ENCODE measurements at places on chromosomes 1 and 21.

DNA sequence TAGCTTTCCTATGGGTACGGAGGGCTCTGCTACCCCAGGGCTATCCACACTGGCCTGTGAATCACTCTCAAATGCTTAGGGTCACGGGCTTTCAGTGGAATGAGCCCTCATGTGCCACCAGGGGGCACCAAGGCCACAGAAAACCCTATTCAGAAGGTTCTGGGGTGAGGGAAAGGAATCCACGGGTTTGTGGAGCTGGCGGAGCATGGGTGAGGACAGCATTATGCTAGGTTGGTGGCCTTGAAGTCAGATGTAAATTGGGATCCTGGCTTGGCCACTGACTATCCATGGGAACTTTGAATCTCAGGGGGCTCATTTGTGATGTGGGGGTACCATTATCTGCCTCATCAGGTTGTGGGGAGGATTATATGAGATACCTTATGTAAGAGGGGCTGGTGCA is 5.1 kb upstream of the LAMTOR5 start:
- DNase-seq: no peak

GRCh38 chr21:34936883-34937563 is 112.1 kb downstream of the RUNX1 start:
- DNase-seq: no peak

DNA sequence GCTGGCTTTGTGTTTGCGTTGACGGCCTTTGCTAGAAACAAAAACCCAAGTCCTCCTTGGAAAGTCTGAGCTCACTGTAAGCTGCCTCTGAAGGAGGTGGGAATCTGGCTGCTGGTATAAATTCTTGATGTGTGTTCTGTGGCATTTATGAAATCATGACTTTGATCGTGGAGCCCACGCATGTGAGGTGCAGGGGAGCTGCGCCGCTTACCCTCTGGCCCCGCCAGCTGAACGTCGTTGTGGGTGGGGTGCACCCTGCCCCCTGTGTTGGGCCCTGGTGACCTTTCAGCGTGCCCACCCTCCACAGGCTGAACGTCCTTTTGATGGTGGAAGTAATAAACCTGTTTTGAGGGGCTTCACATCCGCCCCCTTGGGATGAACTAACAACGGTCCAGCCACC is 21.2 kb upstream of the DIP2A start:
- no peak for DNase-seq

GRCh38 chr1:144551107-144551542 is 41.6 kb upstream of the PPIAL4F start:
- peak; percentile 44 for DNase-seq

GRCh38 chr21:35234725-35235124 is 185.6 kb upstream of the RUNX1 start:
- DNase-seq: no peak

DNA sequence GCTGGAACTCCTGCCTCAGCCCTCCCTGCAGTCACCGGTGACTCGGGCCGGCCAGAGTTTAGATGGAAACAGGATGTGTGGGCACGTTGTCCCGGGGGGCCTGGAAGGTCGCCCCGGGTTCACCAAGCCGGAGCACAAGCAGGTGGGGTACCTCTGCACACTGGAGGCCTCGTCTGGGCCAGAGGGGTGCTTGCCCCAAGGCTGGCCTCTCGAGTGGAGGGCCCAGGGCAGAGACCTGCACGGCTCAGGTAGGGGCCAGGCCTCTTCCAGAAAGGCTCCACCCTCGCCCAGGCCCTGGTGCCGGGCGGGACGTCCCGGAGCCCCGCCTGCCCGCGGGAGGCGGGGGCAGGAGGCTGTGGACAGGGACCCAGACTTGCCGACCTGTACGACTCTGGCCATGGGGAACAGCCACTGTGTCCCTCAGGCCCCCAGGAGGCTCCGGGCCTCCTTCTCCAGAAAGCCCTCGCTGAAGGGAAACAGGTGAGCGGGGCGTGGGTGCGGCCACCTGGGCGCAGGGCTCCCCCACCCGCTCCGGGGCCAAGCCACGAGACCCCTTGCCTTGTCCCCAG is at the start of gene PLEKHN1:
Gene PLEKHN1 (plus strand): TSS at position 348 of the 569 bp plus-strand sequence. CDS start 50 bp downstream, at position 398.
- DNase-seq: no peak

DNA sequence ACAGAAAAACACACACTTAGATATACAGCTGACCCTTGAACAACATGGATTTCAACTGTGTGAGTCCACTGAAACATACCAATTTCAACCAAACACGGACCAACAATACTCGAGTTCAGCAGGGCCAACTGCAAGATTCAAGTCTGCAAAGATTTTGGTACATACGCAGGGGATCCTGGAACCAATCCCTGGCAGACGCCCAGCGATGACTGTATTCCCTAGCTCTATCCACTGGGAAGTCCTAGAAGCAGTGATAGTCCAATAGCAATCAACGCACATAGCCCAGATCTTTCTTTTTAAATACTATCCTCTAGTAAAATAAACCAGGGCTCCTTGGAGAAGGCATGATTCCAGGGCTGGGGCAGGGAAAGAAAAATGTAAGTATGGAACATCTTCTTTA is 9.0 kb downstream of the DDX59 start:
- DNase-seq: no peak

DNA sequence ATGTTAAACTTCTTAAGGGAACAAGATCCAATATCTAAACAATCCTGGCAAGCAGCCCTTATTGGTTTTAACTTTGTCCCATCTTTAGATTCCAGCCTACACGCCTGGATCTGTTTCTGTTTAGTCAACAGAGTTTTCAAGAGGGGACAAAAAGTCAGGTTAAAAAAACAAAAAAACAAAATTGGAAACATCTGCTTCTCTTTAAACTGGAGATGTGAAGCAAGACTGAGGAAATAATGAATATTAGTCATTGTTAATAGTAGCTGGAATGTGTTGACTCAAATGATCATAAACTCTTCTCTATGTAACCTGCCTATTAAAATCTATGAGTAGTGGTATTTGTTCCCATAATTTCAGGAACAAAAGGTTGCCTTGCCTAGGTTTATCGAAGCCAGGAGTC is 55.0 kb downstream of the NID1 start:
- no peak for DNase-seq

DNA sequence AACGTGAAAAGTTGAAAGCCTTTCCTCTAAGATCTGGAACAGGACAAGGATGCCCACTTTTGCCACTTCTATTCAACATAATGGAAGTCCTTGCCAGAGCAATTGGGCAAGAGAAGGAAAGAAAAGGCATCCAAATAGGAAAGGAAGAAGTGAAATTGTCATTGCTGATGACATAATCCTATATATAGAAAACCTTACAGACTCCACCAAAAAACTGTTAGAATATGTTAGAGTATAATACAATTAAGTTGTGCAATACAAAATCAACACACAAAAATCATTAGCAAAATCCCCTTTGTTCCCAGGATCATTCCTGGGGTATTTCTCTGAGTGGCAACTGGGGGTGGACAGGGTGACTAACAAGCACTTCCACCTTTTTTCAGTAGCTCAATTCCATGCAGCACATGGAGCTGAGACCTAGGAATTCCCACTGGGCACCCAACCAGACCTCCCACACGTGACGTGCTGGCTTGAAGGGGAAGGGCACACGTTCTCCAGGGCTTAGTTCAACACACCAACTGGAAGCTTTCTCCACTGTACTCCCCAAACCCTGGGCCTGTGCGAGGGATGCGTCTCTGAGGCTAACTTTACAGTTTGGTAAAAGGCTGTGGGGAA is 9.6 kb downstream of the STUM start:
- DNase-seq: no peak

DNA sequence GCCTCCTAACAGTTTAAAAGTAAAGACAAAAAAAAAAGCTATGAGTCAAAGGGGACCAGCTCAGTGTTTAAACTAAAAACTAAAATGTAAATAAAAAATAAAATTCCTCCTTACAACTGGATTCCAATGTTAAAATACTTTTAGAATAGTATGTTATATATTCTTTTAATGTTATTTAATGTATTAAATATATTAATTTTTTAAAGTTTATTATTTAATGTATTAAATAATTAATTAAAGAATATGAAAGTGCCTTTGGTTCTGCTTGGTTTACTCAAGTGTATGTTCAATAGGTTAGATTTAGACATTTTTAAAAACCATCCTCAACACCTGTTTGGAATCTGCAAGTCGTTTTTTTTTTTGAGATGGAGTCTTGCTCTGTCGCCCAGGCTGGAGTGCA is 13.1 kb downstream of the ACBD6 start:
- no peak for DNase-seq

DNA sequence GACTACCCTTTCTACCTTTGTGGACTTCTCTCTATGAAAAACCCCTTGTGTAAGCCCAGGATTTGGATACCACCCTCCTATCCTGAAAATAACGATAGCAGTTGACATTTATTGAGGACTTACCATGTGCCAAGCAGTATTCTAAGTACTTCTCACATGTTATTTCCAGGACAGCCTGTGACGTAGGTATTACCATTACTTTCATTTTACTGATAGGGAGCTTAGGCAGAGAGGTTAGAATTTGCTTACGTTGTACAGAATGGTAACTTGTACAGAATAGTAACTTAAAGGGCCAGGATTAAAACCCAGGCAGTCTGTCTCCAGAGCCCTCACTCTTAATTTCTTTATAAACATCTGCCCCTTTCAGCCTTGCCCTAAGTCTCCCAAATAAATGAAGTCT is 138.3 kb downstream of the NTMT2 start:
- no peak for DNase-seq

GRCh38 chr1:229254910-229255541 is 15.9 kb upstream of the RAB4A start:
- DNase-seq: peak; percentile 21

DNA sequence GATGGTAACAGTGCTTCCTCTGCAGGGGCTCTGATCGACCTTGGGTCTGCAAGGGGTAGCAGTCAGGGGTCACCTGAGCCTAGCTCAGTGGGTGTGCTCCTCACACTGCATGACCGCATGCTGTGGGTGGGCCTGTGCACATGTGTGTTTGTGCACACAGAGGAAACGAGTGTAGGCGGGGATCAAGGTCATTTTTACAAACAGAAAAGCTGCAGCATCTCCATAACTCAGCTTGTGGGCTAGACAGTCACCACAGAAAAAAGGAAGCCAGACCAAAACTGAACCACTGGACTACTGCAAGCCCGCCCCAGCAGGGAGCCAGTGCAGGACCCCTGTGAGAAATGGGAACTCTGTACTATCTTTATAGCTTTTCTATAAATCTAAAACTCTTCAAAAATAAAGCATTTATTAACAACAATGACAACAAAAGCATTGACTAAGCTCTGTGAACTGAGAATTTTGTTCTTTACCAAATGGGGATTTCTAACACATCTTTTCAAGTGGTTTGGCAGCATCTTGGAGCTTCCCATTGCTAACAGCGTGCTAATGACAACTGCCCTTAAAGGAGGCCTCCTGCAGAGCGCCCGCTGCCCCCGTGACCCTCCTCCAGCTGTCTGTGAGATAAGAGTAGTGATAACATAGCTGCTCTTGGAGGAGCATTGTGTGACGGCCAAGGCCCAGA is 19.9 kb upstream of the NEK2 start:
- DNase-seq: no peak

GRCh38 chr1:89354205-89354604 is 9.7 kb upstream of the GBP6 start:
- no peak for DNase-seq

DNA sequence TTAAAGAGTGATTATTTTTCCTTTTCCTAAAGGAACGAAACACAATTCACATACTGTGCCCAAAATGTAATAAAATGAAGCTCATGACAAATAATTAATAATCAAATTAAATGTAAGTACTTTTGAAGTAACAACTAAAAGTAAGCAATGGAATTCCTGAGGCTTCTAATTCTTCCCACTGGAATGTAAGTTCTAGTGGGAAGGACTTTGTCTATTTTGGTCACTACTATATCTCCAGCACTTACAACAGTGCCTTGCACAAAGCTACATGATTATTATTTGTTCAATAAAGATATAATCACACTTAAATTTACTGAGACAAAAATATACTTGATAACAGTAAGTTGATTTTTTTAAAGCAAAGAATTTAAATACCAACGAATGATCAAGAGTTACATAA is 128.8 kb downstream of the COQ8A start:
- no peak for DNase-seq

GRCh38 chr1:230753586-230754251 is 6.5 kb downstream of the CAPN9 start:
- no peak for DNase-seq

DNA sequence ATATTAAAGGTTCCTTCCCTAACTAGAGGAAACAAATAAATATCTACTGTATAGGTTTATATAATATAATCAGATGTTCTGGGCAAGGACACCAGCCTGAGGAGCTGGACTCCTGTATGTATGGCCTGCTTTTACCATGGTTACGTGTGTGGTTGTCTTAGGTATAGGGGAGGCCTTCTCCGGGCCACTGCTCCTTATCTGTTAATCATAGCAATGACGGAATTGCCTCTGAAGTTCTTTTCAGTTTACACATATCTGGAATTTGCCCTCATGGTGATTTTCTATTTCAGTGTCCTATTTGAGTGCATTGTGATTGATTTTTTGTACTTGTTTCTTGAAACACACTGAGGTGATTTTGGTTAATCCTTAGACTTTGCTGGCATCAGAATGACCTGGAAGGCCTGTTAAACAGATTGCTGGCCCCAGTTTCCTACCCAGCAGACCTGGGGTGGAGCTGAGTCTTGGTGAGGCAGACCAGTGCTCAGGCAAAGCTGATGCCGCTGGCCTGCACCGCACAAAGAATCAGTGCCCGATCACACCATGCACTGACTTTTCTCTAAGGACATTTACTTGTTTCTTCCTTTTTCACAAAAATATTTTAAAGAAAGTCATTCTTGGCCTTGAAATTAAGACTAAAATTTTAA is 18.5 kb downstream of the ABCB10 start:
- no peak for DNase-seq

- DNase-seq: no peak
Measured at GRCh38 chr1:19941206-19941568, 17.8 kb upstream of the PLA2G2E start.

DNA sequence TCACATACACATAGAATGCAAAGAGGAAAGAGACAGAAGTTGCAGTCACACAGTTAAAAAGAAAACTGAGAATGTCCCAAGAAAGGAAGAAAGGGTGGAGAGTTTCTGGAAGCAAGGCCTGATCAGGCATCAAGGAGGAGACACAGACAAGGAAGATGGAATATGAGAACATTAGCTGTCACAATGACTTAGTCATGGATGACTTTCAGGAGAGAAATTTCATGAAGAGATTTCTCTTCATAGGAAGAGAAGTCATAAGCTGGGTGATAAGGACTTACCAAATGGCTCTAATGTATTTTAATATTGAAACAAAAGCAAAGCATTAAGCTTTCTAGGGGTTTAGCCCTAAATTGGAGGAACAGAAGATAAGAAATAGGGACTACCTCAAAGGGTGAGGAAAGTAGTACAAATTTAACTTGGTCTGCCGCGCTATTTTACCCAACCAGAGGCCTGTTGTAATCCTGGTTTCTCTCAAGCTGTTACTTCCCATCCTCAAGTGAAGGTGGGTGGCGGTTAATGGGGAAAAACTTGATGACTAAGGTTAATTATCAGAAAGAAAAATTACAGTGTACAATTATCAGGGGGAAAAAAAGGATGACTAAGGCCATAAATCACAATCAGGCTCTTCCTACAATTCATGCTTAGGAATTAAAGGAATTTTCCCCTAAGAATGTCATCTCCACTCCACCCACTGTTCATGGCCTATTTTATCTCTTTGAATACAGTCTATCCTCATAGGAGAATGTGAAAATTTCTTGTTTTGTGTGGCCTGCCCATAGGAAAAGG is 93.9 kb upstream of the ADGRL2 start:
- no peak for DNase-seq
